ENCODE measurements at places on chromosomes 16 and 17. TPM values are rescaled to one million over a fixed set of nuclear protein-coding genes. Genes with fewer than 3 reads are reported as not detected.
A peak's percentile ranks its signal among the peaks of the same experiment; 100 is the strongest.

Gene FNDC8
- total RNA-seq: not detected

Gene UBE2O
- 20.4 TPM for total RNA-seq

DNA sequence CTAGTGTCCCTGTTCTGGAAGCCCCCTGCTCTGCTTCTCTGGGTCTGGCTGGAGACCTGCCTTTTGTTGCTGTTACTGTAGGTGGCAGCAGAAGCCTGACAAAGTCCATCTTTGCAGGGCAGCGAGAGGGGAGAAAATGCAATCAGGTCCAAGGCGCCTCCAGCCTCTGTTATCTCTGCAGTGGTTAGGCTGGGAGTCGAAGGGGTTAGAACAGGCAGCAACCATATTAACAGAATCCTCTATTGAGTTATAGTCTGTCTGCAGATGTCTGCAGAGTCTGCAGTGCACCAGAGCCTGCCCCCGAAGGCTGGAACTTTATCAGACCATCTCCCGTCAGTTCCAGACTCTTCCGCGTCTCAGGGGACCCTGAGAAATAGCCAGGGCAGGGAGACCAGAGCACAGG is 404.9 kb upstream of the EEF2KMT start:
- DNase-seq: no peak

- DNase-seq: no peak
These were observed 25.8 kb upstream of the CPNE2 start for GRCh38 chr16:57066625-57067024.

- DNase-seq: peak; percentile 72
These were observed 62.6 kb downstream of the BANP start for GRCh38 chr16:88013766-88014251.

DNA sequence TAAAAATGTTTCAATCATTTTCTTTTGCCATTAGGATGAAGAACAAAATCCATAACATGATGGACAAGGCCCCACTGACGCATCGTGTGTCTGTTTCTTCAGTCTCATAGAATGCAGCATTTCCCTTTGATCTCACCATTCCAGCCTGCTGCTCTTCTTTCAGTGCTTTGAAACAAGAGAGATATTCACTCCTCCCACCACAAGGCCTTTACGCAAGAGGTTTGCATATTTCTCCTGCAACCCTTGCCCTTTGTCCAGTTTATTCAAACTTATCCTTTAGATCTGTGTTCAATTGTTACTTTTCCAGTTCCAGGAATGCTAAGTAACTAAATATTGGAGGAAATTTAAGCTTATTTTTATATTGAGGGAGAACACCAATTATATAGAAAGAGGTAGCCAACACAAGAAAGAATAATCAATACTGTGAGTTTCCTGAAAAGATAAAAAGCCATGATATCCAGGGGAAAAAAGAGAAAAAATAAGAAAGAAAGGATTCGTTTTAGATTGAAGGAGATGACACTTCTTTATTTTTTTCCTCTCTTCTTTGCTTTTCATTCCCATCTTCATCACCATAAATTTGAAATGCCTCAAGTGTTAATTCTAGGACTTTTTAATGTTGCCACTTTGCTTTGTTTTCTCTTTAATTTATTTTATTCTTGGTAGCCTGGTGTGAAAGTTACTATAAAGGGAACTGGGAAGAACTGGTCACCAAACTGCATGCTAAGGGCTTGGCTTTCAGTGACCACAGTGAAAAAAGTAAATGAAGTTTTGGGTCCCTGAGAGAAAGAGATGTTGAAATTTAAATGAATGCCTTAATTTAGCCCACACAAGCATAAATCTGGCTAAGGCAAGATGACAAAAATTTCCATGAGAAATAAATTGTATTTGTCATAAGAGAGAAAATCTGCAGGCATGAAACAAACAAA is 102.1 kb downstream of the KIF2B start:
- DNase-seq: no peak
